Stimulated activated CD4-positive, alpha-beta T cell treated with anti-CD3 and anti-CD28 coated beads, TNF-alpha, amount 100 ng/mL, for 4 hours (primary cell): ENCODE measurements at places on chromosomes 13 and 19.

- DNase-seq, result no peak
These were observed 75.2 kb downstream of the CAB39L start for GRCh38 chr13:49368688-49369087.

DNA sequence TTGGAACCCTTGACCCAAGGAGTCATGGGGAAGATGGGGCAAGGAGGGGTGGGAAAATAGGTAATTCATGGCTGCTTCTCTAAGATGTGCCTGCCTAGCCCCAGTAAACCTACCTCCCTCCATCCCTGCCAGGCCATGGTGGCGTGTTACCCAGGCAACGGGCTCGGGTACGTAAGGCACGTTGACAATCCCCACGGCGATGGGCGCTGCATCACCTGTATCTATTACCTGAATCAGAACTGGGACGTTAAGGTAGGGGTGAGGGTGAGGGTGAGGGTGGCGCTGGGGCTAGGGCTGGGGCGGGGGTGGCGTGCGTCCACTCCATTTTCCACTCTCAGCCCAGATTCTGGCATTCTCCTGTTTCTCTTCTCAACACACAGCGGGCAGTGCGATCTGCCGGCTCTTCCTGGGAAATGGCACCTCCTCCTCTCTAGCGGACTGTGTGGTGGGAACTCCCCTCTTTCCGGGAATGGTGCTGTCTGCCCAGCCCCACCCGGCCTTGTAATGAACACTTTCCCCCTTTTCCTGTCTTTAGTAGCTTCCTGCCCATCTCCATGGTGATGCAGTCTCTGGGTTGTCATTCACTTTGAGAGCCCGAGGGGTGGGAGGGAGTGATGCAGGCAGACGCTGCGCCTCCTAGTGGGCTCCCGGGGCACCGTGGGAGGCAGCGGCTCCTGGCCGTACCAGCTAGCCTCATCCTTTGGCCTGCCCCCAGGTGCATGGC is 7.6 kb downstream of the EGLN2 start:
- DNase-seq, result peak; percentile 61

DNA sequence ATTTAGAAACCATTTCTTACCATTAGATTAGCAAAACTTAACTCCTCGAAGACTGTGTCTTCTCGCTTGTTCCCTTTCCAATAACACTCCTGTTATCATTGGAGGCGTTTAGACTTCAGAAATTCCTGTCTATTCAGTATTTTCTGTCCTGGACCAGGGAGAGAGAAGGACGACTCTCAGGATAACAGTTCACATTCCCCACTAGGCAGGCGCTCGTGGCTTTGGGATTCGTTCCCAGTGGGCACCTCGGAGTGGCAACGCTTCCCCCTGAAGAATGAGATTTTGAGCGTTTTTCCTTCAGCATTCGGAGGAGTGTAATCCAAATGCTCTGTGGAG is 429 bp upstream of the ZNF225 start:
- DNase-seq, result no peak

DNA sequence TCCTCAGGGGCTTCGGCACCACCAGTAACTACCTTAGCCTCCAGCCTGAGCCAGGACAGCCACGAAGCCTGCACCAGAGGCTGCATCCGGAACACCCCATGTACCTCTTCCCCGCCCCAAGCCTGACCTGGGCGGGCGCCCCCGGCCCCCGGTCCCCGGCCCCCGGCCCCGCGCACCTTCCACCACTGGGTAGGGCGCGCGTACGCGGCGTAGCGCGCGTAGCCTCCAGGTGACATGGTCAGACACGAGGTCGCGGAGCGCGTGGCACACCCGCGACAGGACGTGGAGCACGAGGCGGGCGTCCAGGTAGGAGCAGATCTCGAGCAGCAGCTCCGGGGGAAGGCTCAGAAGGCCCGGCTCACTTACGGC is 450 bp downstream of the FBXW9 start:
- DNase-seq, result no peak

DNA sequence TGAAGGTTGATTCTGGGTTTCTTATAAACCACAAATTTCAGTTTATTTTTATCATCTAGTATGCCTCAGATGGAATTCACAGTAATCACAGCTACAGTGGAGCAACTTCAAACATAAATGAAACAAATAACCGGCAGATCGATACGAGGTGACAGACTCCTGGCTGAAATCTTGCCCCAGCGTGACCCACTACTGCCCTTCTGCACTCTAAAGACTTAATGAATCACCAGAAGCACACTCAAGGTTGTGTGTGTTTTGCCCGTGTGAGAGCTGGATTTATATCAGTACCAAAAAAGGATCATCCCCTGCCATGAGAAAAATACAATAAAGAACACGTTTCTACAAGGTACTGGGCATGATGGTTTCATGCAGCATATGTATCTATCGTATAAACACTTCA is 161.7 kb downstream of the KLF12 start:
- DNase-seq, result no peak

GRCh38 chr19:29193155-29193554 is 19.8 kb downstream of the UQCRFS1 start:
- DNase-seq, result no peak

DNA sequence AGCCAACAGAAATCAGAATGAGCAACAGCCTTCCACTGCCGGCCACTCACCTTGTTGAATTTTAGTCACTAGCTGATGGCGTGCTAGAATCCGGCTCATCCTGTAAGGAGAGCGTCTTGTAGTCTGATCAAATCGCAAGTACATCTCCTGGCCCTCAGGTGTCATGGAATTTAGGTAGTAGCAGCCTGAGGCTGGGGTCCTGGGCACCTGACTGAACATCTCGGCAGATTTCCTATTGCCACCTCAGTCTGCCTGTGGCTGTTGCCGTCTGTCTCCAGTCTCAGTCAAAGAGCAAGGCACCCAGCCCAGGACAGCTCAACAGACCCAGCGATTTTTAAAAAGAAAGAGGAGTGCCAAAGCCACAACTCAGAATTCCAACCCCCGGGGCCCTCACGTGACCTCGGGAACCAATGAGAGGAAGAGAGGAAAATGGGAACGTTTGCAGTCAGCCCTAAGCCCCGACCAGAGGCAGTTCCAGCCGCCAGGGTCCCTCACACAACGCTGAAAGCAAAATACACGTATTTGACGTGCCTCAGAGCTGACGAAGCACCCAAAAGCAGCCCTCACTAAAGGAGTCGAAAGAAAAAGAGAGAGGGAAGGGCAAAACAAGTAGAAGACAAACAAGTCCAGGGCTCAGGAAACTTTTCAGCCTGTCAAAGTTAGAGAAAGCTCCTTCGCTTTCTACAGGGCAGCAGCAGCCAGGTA is at the start of gene STARD13:
STARD13 (minus strand) TSS at position 336 of the 705 bp plus-strand sequence; CDS start at position 219, 117 bp downstream.
- DNase-seq, result no peak

DNA sequence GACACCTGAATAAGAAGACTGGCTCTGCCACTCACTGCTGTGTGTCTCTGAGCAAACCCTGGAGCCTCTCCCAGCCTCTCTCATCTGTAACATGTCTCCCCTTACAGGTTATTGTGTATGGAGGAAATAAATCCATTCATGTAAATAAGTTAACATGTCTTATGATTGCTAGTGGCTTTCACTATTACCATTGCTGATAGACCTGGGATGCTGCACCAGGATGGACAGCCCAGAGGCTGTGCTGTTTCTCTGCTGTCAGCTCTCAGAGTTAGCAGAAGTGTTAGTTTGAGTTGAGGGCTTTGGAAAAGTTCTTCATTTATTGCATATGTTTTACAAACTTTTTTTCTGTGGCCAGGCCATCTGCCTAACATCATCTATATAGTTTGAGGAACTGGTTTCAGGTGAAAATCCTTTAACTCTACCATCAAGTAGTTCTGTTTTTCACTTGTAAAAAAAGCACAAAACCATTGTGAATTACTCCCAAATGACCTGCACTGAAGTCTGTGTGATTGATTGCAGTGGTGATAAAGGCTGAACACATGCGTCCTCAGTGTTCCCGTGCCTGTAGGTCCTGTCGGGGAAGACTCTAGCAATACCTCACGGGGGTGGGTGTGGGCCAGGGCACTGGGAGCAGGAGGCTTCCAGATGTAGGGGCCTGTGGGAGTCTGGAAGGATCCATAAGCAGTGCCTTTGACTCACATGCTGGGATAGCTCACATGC is 24.6 kb downstream of the MPHOSPH8 start:
- DNase-seq, result no peak

DNA sequence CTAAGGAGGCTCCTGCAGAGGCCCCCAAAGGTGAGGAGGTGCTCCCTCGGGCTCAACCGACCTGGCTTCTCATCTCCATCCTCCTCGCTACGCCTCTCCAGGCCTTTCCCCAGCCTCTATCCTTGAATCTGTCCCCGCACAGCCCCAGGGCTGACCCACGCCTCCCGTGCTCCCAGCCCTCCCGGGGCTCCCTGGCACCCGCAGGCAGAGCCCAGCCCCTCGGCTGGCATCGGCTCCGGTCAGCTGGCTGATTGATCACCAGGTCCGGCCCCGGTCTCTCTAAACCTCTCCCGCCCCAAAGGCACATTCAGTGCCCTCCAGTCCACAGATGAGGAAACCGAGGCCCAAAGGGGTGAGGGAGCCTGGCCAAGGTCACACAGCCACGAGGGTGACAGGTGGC is 2.5 kb downstream of the MYBPC2 start:
- no peak for DNase-seq

GRCh38 chr13:99151516-99151915 is 49.1 kb upstream of the UBAC2 start:
- DNase-seq, result no peak

DNA sequence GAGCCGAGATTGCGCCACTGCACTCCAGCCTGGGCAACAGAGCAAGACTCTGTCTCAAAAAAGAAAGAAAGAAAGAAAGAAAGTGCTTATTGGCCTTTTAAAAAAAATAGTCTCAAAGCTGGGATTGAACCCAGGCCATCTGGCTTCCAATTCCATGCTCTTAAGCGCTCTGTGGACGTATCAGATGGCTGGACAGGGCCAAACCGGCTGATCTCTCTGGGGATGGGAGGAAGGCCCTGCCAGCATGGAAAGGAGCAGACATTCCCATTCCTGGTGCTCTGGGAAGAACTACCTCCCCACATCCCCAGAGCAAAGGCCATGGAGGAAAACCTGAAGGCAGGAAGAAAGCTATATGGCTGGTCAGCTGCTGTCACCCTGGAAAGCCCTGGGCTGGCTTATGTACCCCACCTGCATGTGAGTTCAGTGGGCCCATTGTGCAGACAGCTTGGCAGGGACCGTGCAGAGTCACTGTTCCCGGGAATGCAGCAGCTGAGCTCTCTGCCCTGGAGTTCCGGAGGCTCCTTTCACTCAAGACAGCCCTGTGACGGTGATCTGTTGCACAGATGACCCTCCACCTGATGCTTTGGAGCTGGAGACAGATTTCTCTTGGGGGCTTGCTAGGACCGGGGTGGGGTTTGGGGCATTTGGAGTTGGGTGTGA is 84.3 kb downstream of the SIPA1L3 start:
- no peak for DNase-seq

GRCh38 chr19:6529937-6530385 is 865 bp upstream of the TNFSF9 start:
- DNase-seq, result no peak

DNA sequence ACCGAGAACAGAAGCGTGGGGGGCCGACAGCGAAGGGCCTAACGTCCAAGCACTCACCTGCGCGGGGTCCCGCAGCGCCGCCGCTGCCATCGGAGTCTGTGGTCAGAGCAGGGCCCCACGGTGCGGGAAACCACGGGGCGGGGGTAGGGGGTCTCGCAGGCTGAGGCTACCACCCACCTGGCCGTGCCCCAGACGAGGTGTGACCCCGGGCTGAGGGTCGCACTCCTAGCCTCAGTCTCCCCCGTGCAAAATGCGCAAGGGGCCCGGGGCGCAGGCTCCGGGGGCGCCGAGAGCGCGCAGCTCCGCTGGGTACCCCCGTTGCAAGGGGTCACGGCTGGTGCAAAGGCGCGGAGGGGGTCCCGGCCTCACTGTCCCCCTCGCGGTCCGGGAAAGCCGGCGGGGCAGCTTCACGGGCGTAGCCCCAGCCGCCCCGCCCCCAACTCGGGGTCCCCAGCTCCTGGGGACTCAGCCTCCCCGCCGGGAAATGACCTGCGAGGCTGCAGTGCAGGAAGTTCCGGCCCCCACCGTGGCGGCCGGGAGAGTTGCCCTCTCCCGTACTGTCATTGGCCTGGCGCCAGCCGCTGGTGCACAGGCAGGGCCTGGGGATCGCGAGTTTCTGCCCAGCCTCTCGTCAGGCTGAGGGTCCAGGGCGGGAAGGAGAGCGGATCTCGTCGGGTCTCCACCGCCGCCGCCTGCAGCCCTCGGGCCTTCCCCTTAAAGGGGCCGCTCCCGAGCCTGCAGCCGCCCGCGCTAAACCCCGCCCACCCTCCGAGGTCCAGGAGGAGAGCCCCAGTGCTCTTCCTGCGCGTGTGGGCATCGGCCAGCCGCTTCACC is at the start of gene ZNF792:
ZNF792 (minus strand) TSS at position 657 of the 834 bp plus-strand sequence; CDS start at position 90, 567 bp downstream.
- DNase-seq, result no peak

GRCh38 chr13:95188128-95188527 is 113.1 kb downstream of the ABCC4 start:
- no peak for DNase-seq

DNA sequence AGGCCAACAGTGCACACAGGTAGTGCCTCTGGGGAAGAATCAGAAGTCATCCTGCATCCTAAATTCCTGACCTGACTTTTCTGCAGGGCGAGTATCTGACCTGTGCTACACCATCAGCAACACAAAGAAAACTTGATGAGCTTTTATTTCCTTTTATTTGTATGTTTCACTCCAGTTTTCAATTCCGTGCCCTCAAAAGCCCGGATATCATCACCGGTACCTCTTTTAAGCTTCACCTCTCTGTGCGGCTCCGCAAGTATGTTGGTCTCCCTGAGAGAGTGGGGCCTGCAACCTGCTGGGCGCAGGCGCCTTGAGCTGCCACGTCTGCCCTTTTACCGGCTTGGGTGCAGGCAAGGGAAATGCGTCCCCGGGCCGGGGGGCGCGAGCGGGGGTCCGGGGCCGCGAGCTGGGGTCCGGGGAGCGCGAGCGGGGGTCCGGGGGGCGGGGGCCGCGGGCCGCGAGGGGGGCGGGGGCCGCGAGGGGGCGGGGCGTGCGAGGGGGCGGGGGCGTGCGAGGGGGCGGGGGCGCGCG is 4.3 kb upstream of the DUXA start:
- DNase-seq, result peak; percentile 7

DNA sequence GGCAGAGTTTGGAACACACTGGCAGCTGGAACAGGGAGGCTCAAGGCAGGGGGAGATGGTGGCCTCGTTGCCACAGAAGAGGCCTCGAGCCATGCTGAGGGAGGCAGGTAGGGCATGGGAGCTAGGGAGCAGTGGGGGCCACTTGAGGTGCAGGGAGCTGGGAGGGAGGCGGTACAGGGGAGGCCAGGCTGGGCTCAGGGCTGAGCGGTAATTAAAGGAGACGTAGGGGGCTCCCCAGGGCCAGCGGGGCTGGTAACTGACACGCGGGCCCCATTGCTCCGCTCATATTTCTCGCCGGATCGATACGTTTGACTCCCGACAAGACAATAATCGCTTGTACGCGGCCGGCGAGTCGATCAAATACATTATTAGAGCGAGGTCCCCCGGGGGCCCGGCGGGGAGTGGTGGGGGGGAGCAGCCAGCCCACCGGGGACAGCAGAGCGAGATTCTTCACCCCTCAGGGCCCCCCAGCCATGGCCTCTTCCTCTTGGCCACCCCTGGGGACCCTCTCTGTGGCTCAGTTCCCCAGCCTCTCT is 2.4 kb upstream of the POU2F2 start:
- no peak for DNase-seq
